ENCODE measurements at places on chromosomes 2 and 18.
A peak's percentile ranks its signal among the peaks of the same experiment; 100 is the strongest.

GRCh38 chr2:240557101-240557751 is 562 bp downstream of the ANKMY1 start:
- no peak for DNase-seq

- DNase-seq: no peak
Measured at GRCh38 chr2:149613704-149614103, 26.1 kb upstream of the MMADHC start.

DNA sequence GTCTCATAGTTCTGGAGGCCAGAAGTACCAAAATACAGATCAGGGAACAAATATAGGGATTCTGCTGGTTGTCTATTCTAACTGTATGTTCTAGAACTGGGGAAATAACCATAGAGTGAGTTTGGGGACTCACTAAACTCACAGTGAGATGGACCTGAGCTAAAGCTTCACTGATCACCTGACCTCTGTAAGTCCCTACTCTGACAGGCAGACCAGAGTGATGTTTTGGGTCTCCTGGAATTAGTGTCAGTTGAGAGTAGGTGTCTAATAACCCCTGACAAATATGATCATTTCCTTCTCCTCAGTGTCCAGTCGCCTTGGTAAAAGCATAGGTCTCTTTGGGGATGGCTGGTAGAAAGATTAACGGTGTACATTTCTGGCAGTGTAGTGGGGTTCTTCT is 14.2 kb downstream of the PIKFYVE start:
- no peak for DNase-seq

DNA sequence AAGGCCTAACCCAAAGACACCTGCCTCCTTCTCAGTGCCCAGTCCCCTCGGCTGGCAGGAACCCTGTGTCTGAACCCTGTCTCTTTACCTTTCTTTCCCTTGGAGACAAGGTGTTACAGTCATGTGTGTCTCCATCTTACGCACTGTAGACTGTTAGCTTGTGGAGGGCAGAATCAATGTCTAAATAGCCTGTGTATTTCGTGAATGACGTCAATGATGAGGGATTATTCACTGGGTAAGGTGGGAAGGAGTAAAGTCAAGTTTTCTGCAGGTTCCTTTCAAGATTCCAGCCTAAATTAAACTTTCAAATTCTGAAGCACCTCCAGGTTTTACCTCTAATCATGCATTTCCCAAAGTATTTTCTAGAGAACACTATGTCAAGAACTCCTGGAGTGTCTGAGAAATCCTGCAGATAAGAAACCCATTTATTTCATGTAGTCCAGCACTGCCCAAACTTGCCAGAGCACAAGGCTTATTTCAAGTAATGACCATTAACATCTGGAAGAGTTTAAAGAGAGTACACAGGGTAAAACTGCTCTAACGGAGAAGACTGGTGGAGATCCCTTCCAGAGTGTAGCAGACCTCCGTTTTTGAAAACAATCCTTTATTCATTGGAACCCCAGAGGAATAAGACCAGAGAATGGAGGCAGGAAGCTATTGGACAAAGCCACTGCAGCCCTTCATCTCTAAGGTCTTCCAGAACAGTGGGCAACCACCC is 72.8 kb downstream of the KCNF1 start:
- DNase-seq: no peak

- DNase-seq: no peak
Measured at GRCh38 chr18:76913583-76913982, 91.2 kb downstream of the ZNF236 start.

- peak; percentile 35 for DNase-seq
Measured at GRCh38 chr2:48454504-48454903, 75.5 kb upstream of the STON1 start.

DNA sequence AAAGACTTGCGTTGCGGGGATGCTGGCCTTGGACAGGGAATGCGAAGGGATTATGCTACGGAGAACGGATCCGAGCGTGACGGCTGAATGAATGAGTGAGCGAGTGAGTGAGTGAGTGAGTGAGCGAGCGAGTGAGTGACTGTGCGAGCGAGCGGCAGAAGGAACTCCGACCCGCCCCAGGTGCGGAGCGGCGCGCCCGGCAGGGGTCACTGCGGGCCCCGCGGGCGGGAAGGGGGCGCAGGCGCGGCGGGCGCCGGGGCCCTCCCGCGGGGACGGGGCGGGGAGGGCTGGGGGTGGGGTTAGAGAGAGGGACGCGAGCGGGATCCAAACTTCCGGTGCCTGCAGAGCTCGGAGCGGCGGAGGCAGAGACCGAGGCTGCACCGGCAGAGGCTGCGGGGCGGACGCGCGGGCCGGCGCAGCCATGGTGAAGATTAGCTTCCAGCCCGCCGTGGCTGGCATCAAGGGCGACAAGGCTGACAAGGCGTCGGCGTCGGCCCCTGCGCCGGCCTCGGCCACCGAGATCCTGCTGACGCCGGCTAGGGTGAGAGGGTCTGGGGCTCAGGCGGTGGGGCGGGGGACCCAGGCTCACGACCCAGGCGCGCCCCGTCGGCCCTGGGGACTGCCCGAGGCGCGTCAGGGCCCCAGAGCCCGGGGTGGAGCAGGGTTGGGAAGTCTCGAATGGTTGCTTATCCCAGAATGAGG is at the start of gene ITM2C:
TSS of gene ITM2C (plus strand) at position 338 of the 702 bp plus-strand sequence. CDS start at position 422, 84 bp downstream.
- DNase-seq: peak; percentile 67

GRCh38 chr18:59980188-59980637 is 80.4 kb downstream of the PMAIP1 start:
- DNase-seq: no peak

DNA sequence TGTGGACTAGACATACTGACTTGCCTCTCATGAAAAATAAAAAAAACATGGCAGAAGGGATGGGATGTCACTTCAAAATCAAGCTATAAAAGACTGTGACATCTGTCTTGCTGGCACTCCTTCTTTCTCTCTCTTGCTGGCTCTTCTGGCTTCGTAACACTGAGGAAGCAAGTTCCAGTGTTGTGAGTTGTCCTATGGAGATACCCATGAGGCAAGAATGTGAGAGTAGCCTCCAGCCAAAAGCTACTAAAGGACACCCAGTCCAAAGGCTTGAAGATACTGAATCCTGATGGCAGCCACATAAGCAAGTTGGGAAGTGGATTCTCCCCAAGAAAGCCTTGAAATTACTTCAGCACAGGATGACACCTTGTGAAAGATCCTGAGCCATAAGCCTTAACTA is 376.1 kb upstream of the TMEFF2 start:
- no peak for DNase-seq

- DNase-seq: no peak
Measured at GRCh38 chr2:192087398-192087958, 107.3 kb downstream of the TMEFF2 start.

- DNase-seq: no peak
Measured at GRCh38 chr18:24326211-24326610, 71.4 kb downstream of the OSBPL1A start.

- DNase-seq: no peak
Measured at GRCh38 chr2:62382122-62382521, 123.9 kb downstream of the TMEM17 start.

- DNase-seq: no peak
Measured at GRCh38 chr18:75162467-75162866, 46.5 kb downstream of the PTGR3 start.

DNA sequence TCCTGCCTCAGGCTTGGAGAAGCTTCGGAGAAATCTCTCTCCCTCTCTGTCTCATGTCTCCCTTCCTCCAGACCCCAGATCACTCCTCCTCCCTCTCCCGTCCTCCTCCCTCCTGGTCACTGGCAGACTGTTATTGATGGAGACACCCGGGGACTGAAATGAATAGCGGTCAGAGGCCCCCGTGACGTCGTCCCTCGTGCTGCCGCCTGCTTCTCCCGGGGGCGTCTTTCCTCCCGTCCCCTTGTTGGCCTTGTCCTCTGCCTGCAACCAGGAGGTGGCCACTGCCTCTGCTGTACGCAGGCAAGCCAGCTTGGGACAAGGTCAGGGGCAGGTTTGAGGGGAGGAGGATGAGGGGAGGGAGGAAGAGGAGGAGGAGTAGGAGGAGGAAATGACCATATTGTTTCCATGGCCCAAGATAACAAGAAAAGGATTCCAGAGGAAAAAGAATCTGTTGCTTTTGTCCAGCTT is 78.2 kb downstream of the CELF4 start:
- no peak for DNase-seq

DNA sequence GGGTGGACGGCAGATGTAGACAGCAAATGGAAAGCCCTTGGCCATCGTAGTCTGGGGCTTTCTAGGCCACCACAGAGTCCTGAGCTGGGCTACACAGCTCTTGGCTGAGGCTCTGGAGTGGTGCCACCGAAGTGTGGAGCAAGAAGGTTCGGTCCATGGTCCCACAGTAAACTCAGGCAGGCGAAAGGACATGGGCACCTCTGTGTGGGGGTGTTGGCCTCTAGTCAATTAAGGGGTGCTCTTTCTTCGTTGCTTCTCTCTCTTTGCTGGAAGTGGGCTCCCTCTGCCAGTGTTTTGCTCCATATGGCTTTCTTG is 34.7 kb upstream of the MRPL33 start:
- DNase-seq: no peak

DNA sequence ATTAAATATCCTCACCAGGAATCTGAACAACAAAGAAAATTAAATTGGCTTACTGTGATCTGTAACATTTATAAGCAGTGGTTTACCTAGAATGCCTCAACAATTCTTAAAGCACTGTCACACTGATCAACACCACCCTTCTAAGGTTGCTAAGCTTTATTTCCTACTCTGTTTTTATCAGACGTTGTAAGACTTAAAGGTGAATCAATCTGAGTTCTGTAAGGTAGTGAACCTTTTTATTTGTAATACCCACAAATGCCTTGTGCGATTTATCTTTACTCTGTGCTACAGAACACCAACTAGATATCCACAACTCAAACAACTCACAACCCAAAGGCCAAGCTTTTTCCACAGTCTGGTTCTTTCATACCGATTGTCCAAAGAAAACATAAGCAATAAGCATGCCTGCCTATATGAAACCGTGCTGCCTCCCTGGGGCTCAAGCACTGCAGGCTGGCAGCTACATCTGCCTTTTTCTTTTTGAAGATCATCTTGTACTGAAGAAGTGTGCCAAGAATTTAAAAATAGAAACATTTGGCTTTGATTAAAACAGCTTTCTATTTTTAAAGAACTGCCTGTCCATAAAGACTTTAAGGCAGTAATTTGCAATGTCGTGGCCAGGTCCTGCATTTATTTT is 490.7 kb downstream of the NUP35 start:
- DNase-seq: no peak
